ENCODE measurements at places on chromosomes 7 and 10.

GRCh38 chr10:91909117-91909677 lies at the start of gene FGFBP3:
Gene FGFBP3, minus strand, starts transcription at chr10:91909486. Its CDS starts 517 bp downstream, at chr10:91908969.
- DNase-seq: no peak

GRCh38 chr10:5416981-5417380 lies 4.6 kb downstream of the NET1 start:
- DNase-seq: no peak

GRCh38 chr7:131692131-131692960 lies 135.9 kb upstream of the PODXL start:
- no peak for DNase-seq

GRCh38 chr7:130393101-130393561 lies 12.8 kb downstream of the CPA1 start:
- no peak for DNase-seq

- no peak for DNase-seq
Observed at GRCh38 chr10:5524641-5525560, at the start of gene CALML3. Gene CALML3, plus strand, starts transcription at chr10:5524961. Its CDS starts 125 bp downstream, at chr10:5525086.

DNA sequence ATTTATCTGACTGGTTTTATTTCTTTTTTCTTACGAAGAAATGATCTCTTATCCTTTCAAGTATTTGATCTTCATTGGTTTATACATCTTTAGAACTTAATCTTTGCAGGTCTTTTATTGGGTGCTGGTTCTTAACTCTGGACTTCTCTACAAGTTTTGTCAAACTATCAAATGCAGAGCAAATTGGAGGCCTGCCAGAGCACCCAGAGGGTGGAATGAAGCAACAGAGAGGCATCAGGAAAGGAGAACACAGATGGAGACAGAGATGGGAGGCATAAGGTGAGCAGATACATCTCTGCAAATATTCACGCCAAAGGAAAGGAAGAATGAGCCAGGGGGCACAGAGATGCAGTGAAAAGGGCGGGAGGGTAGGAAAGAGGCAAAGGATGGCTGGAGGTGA lies 130.3 kb downstream of the PKD1L1 start:
- DNase-seq: no peak

DNA sequence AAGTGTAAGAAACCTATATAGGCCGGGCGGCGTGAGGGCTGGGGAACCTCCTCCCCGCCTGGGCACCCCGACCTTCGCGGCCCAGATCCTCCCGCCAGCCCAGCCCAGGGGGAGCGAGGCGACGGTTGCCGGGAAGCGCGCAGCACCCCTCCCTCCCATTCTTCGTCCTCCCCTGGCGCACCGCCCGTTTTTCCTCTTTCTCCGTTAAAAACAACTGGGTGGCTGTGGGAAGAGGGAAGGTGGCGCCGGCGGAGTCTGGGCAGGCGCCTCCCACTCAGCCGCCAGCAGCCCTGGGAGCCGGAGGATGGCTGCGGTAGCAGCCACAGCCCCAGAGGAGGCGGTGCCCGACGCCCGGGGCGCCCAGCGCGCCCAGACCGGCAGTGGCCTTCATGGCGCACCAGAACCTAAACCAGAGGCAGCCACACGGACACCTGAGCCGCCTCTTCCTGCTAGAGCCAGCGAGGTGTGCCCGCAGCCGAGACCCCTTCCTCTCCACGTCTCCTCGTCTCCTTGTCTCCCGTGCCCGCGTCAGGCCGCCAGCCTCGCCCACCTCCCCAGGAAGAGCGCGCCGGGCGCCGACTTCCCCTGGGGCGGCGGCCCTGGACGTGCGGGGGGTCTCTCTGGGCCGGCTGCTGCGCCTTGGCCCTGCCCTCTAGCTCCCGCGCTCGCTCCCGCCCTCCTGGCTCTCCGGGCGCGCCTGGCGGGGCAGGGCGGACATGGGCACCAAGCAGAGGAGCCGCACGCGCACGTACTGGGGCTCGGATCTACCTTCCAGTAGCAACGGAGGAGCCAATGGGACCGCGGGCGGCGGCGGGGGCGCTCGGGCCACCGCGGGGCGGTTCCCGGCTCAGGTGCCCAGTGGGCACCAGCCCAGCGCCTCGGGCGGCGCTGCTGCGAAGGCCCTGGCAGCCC lies 32.8 kb upstream of the SFTPD start:
- DNase-seq: no peak

DNA sequence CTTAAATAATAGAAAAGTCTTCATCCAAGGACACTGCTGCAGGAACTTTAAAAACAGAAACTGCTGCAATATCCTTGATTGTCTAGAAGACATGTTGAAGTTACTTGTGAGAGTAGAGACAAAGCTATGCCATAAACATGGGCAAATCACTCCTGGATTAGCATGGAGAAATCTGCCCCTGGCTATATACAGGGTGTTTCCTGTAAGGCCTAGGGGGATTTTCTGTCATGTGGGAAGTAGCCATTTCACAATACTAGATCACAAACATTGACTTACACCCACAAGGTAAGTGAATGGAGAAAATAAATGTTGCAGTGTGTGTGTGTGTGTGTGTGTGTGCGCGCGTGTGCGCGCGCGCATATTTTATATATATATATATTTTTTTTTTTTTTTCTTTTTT lies 35.2 kb upstream of the PDK4 start:
- no peak for DNase-seq

DNA sequence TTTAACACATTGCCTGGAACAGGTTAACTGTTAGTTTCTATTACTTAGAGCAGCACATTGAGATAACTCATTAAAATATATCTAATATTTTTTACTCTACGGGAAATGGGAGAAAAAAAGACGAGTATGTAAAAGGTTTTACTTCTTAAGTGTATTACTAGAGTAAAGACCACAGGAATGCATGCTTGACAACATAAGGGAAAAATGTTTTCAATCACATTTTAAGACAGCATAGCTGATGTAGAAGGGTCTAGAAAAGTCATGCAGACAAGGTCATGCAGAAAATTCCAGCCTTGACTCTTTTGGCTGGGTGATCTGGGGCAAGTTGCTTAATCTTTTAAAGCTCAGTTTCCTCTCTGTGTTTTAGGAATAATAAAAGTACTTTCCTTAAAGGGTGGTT lies 806.2 kb downstream of the CNTNAP2 start:
- DNase-seq: no peak

- no peak for DNase-seq
Observed at GRCh38 chr7:52154382-52154781, 837.8 kb upstream of the COBL start.

DNA sequence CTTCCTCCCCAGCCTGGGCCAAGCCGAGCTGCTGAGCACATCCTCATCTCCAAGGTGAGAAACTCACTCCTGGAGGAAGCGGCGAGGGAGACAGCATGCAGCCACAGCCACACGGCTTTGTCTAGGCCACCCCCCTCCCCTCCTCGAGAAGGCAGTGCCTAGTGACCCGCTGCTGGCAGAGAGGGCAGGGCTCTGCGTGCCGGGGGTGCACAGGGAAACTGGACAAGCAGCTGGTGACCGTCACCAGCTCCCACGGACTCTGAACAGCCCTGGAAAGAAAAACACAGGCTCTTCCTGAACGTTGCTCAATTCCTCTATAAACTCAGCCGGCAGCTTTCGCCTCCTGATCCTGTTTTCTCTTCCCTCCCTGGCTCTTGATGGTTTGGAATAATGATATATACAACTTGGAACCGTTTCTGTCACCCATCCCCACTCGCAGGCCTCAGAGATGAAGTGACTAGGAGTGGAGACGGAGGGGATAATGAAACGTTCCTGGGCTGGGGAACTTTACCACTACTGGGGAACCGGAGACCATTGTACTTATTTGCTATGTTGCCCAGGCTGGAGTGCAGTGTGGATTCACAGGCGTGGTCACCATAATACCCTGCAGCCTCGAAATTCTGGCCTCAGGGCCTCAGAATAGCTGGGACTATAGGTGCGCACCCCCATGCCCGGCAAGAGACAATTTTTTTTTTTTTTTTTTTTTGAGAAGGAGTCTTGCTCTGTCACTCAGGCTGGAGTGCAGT lies 19.3 kb downstream of the PAPOLB start:
- DNase-seq: no peak

- no peak for DNase-seq
Observed at GRCh38 chr10:87658321-87658795, 1.3 kb upstream of the PAPSS2 start.

DNA sequence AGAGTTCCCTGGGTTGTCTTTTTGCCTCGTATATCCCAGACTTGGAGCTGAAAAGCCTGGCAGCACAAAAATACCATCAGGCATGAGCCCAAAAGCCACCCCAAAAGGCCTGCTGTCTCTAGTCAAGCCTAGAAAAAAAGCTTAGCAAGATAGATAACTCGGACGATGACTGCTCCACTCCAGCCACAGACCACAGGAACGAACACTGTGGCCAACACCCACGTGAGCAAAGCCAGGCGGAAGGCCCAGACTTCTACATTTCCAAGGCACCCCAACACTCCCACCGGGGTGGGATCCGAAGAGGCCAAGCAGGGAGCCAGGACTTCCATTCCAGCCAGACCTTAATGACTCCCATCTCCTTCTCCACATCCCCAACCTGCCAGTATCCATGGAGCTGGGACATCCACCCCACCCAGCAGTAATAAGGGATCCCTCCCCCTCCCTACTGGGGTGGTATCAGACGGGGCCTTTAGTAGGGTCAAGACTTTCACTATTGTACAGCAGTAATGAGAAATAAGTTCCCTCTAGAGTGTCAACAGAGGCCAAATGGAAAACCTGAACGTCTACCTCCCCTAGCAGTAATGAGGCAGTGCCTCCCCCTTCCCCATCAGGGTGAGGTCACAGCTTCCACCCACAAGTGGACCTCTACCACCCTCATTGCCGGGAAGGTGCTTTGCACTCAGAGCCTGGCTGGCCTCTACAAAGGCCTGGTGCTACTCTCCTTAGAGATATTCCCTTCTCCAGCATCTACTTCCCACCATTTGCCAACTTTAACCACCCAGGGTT lies 23.0 kb downstream of the PRLHR start:
- no peak for DNase-seq

GRCh38 chr7:149825567-149826343 lies 12.4 kb upstream of the ZNF862 start:
- no peak for DNase-seq
